ENCODE measurements at places on chromosomes 5 and 9.
A peak's percentile ranks its signal among the peaks of the same experiment; 100 is the strongest.

DNA sequence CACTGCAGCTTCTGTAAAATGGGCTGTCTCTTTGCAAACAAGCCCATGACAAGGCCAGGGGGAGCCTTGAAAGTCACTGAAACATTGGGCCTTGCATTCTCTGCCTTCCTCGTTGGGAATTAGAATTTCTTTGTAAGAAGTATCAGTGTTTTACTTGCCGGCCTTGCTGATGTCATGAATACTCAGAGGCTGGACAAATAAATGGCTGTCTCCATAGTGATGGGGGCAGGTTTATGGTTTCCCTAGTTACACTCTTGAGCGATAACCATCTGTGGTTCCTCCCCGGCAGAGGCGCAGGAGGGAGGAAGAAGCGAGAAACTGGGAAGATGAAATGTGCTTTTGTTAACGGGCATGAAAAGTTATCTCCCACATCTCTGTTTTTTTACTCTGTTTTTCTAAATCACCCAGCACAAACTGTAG is 272.7 kb upstream of the PANK3 start:
- peak; percentile 73 for DNase-seq

GRCh38 chr5:172744123-172745104 is 26.6 kb downstream of the DUSP1 start:
- no peak for DNase-seq

- no peak for DNase-seq
Observed at GRCh38 chr5:79849486-79850315, 141.4 kb downstream of the MTX3 start.

DNA sequence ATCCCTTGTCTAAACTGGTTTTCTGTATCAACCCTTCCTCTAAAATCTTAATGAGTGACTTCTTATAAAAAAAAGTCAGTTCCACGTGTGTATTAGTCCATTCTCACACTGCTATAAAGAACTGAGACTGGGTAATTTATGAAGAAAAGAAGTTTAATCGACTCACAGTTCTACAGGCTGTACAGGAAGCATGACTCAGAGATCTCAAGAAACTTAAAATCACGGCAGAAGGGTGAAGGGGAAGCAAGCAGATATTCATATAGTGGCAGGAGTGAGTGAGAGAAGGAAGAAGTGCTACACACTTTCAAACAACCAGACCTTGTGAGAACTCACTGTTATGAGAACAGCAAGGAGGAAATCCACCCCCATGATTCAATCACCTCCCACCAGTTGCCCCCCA is 307.8 kb upstream of the ARRDC3 start:
- DNase-seq = no peak

- DNase-seq = no peak
Observed at GRCh38 chr5:109318455-109319108, 91.2 kb downstream of the PJA2 start.

GRCh38 chr9:120412425-120412951 is 167.5 kb downstream of the CDK5RAP2 start:
- no peak for DNase-seq

GRCh38 chr9:121353241-121354061 is 16.6 kb downstream of the STOM start:
- no peak for DNase-seq

GRCh38 chr5:27125856-27126255 is 87.5 kb upstream of the CDH9 start:
- no peak for DNase-seq

DNA sequence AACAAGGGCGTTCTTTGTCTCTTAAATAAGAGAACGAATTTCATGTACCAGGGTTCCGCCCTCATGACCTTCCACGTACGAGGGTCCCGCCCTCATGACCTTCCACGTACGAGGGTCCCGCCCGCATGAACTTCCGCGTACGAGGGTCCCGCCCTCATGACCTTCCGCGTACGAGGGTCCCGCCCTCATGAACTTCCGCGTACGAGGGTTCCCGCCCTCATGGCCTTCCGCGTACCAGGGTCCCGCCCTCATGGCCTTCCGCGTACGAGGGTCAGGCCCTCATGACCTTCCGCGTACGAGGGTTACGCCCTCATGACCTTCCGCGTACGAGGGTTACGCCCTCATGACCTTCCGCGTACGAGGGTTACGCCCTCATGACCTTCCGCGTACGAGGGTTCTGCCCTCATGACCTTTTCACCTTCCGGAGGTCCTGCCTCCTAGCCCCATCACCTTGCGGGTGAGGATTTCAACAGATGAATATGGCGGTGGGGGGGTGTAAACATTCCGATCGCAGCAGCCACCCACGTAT is 273.9 kb upstream of the ADAMTS16 start:
- DNase-seq = no peak

DNA sequence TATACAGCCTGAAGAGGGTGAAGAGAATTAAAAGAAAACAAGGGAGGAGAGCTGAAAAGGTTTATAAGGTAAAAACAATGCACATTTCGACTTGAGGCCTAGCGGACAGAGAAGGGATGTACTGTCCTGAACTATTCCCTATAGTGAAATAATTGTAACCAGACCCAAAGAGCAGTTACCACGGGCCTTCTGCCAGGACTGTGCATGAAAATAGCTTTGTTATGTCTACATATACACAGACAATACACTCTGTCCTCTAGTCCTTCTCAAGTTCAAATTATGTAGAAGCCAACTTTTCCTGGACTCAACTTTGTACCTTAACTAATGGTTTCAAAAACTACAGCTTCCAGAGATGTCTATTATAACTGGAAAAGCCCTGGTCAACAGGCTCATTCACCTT is 223.7 kb downstream of the PCSK5 start:
- no peak for DNase-seq

DNA sequence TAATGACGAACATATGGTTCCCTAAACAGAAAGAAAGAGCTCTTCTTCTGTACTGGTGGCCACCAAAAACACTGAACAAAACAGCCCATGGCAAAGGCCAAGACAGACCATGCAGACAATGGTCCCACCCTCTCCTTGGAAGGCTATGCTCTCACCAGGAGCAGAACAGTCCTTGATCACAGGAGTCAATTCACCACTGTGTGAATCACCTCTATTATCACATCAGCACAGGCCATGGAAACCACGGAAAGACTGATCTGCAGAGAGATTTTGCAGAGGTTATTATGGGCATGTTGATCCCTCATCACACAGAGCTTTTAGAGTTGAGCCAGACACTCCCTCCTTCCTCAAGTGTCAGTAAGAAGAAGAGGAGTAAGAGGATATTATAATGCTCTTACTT is 134.0 kb upstream of the RASEF start:
- DNase-seq = no peak

DNA sequence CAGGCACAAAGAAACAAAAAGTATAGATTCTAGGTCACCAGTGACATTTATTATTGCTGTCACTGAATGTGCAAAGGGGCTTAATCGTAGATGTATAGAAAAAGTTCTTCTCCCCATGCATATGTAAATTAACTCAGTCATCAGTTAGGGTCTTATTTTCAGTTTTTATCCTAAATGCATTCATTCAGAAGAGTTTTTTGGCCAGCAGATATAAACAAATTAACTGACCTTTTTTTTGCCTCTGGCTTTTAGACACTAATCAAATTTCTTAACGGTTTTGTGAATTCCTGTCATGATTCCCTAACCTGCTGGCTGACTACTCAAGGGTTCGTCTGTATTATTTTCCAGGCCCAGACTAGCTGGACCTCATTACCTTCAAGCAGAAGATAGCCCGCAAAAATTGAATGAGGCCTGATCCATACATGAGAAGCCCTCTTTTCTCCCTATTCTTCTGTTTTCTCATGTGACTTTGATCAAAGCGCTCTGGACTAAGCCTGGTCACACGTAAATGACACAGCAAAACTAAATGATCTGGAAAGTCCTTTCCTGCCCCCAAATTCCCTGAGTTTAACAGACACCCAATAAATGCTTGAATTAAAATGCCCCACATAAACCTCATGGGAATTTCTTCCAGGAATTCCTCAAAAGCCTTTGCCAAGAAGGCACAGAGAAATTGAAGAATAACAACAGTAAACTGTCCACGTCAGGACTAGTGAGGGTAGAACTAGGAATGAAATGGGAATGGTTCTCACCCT is 83.7 kb downstream of the MYO10 start:
- DNase-seq = peak; percentile 92

DNA sequence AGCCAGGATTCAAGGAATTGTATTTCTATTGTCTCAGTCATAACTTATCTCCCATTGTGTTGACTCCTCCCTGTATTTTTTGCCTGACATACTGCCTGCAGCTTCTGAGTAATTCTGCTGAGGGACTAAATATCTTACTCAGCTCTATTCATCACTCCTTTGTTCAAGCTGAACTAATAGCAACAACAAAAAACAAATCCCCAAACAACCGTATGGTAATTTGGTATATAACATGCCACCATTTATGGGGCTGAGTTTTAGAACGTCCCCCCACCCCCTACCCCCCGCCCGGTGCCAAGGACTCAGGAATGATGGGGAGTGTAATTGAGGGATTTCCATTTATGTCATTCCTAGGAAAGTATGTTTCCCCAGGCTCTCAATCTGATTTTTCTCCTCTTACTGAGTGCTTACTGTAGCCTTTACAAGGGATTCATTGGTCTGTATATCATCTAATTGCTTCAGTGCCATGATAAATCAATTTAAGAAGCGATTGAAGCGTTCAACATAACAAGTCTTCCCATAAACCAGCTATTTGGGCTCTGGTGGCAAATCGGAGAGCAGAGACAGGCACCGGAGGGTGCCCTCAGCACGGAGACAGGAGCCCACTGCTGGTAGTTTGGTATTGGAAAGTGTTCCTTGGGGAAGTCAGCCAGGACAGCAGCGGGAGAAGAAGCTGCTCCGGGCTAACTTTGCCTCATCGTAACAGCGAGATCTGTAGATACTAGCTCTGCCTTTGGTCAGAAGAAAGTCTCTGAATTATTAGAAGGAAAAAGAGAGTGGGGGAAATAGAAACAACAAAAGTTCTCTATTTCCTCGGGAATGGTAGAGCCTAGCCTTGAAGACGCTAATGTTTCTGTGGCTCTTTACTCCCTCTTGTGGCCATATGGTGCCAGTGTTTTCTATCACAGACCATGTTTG is 40.7 kb upstream of the HSD17B4 start:
- DNase-seq = peak; percentile 82

DNA sequence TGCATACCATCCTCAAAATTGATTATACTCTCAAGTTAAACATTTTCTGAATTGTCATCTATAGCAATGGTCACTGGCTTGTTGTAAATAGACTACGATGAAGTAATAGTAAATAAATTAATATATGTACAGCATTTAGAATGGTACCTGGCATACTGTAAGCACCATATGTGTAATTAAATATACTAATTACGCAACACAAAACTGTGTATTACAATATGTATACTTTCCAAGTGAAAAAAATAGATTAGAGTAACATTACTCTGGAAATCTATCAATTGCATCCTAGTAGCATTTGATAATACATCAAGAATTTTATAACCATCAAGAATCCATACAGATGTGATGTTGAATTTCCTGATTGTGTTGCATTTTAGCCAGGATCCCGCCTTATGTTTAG is 17.2 kb upstream of the ROR2 start:
- DNase-seq = no peak

- DNase-seq = peak; percentile 56
Observed at GRCh38 chr5:151270599-151270998, 17.6 kb downstream of the GM2A start.

GRCh38 chr9:27292659-27293405 is 4.1 kb downstream of the EQTN start:
- DNase-seq = no peak

GRCh38 chr9:137228506-137228967 is 1.2 kb downstream of the RNF224 start:
- DNase-seq = no peak

DNA sequence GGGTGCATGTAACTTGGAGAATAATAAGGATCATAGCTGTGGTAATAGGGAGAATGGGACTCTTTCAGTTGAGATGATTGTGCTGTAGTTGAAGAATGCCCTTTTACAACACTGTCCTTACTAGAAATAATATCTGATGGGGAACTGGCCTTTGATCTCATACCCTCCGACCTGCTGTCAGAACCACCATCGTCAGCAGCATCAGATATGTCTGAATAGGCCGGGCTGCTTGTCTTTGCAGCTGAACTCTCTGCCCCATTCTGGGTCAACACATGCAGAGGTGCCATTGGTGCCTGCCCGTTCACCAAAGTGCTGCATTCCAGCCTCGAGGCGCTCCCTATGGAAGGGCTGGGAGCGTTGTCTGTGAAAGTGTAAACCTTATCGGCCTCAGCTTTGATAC is 99.1 kb downstream of the ZNF608 start:
- no peak for DNase-seq

DNA sequence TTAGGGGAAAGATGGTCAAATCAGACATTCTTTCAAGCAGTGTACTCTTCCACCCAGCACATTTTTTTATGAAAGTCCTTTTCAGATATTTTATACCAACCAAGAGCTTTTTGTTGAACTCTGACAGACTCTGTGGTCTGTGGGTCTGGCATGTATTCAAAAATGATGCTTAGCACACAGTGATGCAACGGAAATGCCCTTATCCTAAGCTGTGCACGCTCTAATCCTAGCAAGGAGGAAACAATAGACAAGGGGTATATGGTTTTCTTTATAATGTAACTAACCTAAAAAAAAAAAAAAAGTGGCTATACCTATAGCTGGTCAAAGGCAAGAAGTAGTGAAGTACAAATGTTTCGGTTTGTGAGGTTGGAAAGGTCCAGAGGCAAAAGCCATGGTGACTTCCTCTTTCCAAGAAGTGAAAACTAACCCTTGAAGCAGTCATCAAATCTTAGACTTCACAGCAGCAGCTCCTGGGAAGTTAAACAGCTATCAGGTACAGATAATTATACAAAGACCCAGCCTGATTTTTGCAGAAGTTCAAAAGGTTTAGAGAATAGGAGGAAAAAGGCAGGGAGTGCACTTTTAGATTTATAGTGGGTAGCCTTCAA is 82.5 kb downstream of the SEMA6A start:
- no peak for DNase-seq

- no peak for DNase-seq
Observed at GRCh38 chr9:116547729-116548426, 139.2 kb upstream of the TRIM32 start.

DNA sequence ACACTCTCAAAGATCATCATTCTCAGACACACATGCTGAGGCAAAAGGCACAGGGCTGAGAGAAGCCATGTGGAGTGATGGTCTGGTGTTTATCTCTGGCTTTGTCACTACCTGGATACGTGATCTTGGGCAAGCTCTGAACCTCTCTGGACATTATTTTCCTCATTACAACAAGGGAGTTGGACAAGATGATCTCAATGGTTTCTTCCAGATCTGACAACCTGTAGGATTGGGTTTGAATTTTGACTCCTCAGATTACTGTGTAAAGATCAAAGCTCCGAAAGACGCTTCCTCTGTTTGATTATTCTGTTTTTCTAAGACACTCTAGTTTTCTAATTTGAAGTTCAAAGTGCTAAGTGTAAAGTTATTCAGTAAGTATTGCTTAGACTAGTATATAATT is 20.0 kb downstream of the NUDT2 start:
- DNase-seq = no peak

Measured in Caki2 (cell line).